ENCODE measurements at places on chromosomes 6 and 20.

GRCh38 chr6:134822920-134823709, 126.8 kb downstream of the ALDH8A1 start:
- DNase-seq: peak; percentile 40

- DNase-seq: no peak
Observed at GRCh38 chr6:156602066-156602385, 175.2 kb upstream of the ARID1B start.

- no peak for DNase-seq
Observed at GRCh38 chr20:51311636-51312479, 230.7 kb downstream of the NFATC2 start.

DNA sequence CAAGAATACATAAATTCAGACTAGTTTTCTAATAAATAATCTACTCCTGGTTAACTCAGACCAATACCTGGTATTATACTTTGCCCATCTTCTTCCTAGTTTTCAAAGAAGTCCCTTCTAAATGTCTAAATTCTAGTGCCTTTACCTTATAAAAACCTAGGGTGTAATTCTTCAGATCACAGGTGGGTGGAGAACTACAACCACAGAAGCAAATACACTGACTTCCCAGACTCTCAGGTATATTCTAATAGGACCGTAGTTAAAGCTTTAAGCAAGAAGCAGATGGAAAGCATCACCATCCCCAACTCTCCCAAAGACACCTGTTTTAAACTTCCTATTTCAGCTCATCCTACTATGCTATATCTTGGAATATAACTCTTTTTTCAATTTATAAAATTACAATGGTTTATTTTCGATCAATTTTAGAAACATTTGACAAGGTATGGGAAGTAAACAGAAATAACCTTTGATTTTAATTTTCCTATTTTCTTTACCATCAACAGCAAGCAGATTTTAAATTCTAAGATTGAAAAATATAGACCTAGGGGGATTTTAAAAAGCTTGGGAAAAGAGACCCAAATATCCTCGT, 15.8 kb downstream of the MAN1A1 start:
- peak; percentile 50 for DNase-seq

DNA sequence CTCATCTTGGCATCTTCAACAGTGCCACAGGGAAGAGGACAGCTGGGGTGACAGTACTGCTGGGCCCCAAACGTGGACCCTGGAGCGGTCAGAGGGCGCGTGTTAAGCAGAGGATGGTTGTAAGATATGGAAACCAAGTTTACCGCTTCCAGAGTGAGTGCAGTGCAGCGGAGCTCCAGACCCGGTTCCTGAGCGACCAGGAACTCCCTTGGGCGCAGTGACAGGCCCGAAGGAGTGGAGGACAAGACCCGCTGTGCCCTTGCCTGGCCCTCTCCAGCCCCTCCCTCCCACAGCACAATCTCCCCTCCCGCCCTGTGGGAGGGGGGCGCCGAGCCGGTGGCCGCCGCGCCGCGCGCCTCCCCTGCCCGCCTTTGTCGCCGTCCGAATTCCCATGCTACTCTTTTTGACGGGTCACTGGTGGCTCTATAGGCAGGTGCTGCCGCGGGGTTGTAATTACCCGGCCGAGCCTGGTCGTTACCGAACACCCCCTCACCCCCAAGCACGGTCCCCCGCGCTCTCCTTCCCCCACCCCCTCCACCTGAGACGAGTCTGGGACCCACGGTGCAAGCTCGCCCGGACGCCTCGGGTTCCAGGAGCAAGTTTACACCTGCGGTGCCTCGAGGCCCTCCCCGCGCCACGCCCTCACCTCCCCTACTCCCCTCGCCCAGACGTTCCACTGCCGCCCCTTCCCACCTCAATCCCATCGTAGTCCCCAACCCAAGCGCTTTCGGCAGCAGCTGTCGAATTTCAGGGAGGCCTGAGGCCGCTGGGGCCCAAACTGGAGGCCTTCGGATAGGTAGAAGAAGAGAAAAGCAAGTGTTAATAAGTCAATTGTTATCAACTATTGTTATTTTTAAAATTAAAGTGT, 3.9 kb downstream of the NR2E1 start:
- no peak for DNase-seq

GRCh38 chr20:428658-429200, 20.6 kb downstream of the RBCK1 start:
- DNase-seq: no peak

DNA sequence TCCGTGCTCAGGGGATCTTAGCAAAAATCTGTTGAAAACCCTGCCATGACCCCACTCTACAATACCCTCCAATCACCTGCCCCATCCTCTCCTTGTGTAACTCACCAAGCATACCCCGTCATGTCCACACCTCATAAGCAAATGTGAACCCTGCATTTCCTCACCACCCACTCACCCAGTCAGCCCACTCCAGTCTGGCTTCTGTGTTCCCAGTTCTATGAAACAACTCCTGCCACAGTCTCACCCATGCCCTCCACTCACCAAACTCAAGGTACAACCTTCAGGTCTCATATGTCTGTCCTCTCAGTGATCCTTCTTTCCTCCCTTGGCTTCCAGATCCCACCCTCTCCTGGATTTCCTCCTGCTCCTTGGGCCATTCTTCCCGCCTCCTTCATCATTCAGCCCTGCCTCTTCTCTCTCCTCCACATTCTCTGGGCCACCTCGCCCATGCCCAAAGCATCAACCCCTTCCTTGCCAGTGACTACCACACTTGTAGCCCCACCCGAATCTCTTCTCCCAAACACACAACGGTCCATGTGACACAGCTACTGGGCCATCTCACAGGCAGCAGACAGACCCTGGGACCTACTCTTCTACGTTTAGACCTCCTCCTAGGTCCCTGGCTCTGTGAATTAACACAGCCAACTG, 8.8 kb downstream of the DDRGK1 start:
- no peak for DNase-seq

GRCh38 chr6:139613496-139613895, 239.0 kb upstream of the CITED2 start:
- no peak for DNase-seq

- DNase-seq: no peak
Observed at GRCh38 chr20:59657459-59658046, 53.2 kb downstream of the PHACTR3 start.

GRCh38 chr6:33008944-33009861, at the start of gene HLA-DOA:
Gene HLA-DOA (minus strand): TSS chr6:33009591.
- peak; percentile 60 for DNase-seq

GRCh38 chr20:64063389-64064144, 569 bp downstream of the TCEA2 start:
- no peak for DNase-seq

- DNase-seq: no peak
Observed at GRCh38 chr6:133326584-133326983, 85.4 kb downstream of the EYA4 start.

DNA sequence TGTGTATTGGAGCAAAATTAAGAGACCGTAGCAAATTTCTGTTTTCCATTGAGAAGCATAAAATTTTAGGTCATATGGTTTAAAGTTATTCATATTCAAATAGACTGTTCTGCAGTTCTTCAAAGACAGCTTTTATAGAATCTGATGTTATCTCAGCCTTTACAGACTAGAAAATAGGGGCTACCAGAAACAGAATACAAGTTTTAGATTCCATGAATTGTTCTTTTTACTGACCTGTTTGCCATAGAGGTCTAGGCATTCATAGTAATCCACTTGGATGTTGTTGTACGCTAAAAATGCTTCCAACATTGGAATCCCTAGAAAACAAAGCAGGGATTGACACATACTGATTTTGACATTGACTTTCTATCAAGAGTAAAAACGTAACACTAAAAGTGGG, 47.3 kb upstream of the BTBD3 start:
- DNase-seq: no peak

GRCh38 chr20:2104236-2104635, 2.6 kb downstream of the STK35 start:
- DNase-seq: no peak

GRCh38 chr6:163876391-163876790, 461.9 kb downstream of the QKI start:
- no peak for DNase-seq

GRCh38 chr6:160327981-160328380, 20.2 kb upstream of the SLC22A3 start:
- no peak for DNase-seq

DNA sequence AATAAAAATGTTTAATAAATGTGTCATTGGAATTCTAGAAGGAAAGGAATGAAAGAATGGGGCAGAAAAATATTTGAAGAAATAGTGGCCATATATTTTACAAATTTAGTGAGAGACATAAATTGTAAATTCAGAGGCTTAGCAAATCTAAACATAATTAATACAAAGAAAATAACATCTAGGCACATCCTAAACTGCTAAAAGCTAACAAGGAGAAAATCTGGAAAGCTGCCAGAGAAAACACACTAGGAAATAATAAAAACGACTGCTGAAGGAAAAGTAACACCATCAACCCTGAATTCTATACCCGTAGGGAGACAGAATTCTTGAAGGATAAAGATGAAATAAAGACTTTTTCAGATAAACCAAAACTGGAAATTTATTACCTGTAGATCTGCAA, 23.8 kb downstream of the CYB5R4 start:
- DNase-seq: no peak

DNA sequence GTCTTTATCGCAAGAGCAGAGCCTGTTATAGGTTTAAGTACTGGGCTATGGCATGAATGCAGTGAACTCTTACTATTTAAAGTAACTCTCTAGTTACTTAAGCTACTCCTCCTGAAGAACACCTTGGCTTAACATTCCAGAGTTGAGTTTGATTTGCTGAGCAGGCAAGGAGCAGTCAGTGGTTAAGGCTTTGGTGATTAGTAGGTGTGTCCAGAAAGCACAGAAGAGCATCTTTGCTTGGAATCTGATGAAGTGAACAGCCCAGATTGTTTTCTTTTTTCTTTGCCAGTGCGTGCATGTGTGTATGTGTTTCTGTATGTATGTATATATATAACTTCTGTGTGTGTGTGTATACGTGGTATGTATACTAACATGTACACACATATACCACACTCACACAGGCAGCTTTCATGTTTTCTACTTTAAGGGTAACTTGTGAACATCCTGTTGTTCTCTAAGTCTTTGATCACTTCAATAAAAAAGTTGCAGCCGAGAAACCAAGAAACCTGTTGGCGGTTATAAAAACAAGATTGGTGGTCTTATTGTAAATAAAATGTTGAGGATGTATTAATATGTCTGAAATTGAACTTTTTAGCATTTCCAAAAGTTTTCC, 56.2 kb upstream of the TULP4 start:
- peak; percentile 43 for DNase-seq

DNA sequence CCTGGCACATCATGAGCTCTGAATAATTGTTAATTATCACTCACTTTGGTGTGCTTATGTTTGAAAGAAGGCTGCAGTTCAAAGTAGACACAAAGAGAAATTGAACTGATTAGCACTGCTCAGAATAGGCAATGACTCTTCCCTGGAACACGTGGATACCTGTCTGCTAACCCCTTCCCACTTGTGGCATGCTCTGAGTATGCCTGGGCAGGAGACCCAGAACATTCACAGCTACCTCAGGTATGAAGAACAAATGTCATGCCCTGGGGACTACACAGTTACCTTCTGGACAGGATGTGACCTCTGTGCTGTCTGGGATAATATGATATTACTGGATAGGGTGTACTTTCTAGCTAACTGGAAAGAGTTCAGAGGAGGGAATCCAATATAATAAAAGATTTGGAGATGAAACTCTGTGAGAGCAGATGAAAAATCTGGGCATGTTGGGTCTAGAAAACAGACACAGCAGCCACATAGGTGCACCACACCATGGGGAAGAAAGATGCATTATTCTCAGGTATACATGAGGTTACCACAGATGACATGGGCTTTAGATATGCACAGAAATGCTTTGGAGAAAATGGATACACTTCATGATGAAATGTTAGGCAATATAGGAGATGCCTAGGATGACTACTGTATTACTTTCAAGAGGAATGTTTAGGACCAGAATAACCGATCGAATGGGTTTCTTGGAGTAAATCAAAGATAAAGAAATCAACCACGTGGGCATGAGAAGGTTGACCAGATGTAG, 324.2 kb upstream of the PREP start:
- DNase-seq: no peak

- DNase-seq: no peak
Observed at GRCh38 chr6:63371104-63371715, 51.4 kb upstream of the LGSN start.

DNA sequence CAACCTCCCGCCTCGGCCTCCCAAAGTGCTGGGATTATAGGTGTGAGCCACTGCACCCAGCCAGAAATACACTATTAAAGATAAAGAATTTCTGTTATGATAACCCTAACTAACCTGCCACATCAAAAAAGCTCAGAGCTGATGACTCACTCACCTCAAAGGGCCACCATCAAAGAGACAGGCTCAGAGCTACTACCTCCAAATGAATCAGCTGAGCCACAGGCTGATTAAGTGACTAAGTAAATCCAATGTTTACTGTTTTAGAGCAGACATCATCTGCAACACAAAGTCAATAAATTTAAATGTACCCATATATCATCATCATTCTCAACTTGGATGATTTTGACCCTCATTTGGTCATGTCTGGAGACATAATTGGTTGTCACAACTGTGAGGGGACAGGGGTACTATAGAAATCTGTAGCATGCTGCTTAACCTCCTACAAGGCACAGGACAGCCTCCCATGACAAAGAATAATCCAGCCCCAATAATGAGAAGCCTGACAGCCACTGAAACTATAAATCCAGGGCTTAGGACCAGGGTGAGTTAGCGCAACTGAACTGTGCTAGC, 106.5 kb downstream of the ATP9A start:
- DNase-seq: peak; percentile 71

GRCh38 chr6:109055771-109056235, 38.8 kb downstream of the SESN1 start:
- no peak for DNase-seq

- DNase-seq: no peak
Observed at GRCh38 chr6:92810913-92811312, 608.4 kb downstream of the EPHA7 start.

DNA sequence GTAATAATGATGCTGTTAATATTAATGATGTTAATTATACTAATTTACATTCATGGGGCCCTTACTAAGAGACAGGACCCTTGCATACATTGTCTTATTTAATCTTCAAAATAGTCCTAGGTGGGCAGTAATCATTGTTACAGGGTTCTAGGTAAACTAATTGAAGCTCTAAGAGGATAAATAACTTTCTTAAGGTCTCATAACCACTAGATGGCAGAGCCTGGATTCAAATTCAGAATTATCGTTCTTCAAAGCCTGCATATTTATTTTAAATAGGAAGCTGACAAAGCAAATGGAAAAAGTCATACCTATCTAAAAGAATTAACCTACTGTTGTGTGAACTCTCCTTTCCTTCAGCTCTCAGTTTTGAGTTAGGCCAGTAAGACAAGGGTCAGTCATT, 23.5 kb downstream of the PTCHD4 start:
- no peak for DNase-seq

Data from CD4-positive, alpha-beta T cell treated with Interleukin-4 for 4 hours (primary cell).